Cardiac septum (tissue), 1 donor: ENCODE measurements at places on chromosomes 2 and 18.

GRCh38 chr2:148594216-148594615 lies 50.3 kb upstream of the EPC2 start:
- no peak for DNase-seq

- no peak for DNase-seq
These were observed 41.6 kb downstream of the NDC80 start for GRCh38 chr18:2612996-2613395.

- no peak for DNase-seq
These were observed 47.8 kb upstream of the SPOPL start for GRCh38 chr2:138453815-138454214.

- no peak for DNase-seq
These were observed 91.9 kb downstream of the PPP1R1C start for GRCh38 chr2:182077448-182078142.

GRCh38 chr18:9494778-9495331 lies 19.5 kb downstream of the RALBP1 start:
- DNase-seq, result no peak

GRCh38 chr2:223314811-223315210 lies 262.8 kb downstream of the KCNE4 start:
- no peak for DNase-seq

DNA sequence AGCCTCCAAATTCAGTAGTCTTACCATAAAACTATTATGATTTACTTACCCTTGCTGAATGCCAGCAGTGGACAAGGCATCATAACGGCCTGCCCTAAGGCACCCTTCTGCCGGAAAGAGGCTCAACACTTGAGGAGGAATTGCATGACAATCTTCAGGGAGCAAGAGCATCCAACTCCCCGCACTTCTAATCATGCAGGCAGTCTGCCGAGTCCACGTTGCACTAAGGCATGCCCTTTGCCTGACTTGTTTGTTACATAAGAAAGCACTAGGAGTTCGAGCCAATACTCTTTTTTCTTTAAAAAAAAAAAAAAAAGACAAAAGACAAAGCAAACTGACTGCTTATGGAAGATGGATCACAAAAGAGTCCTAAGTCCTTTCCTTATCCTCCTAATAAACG lies 17.9 kb upstream of the SPTBN1 start:
- no peak for DNase-seq

DNA sequence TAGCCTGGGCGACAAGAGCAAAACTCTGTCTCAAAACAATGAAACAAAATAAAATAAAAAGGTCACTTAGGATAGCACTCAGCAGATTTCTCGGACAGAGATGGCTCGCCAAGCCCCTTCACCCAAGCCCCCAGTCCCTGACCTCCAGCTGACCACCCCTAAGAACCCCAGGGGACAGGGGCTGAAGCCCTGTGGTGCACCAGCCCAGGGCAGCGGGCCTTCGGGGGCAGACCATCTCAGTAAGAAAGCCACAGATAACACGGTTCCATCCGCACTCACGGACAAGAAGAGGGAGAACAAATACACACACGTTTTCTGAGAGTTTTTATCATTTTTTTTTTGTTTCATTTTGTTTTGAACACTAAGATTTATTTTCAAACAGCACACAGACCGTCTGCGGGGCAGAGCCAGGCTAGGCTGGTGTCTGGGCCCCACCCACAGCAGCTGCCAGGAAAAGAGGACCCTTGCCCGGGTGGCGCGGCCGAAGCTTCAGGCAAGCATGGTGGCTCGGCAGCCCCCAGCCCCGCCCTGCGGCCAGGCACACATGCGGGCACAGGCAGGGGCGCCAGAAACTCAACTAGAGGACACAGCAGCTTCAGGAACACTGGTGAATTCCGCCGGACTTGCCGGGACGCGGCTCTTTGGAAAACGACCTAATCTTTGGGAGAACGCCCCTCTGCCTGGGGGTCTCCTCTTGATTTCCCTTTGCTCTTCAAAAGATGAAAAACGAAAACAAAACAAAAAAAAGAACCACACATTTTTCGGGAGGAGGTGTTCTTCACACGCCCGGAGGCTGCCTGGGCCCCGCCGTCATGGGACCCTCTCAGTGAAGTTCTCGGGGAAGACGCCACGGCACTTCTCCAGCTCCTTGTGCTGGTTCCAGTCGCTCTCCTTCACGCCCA lies 59.0 kb downstream of the BIN1 start:
- DNase-seq, result peak; percentile 62

DNA sequence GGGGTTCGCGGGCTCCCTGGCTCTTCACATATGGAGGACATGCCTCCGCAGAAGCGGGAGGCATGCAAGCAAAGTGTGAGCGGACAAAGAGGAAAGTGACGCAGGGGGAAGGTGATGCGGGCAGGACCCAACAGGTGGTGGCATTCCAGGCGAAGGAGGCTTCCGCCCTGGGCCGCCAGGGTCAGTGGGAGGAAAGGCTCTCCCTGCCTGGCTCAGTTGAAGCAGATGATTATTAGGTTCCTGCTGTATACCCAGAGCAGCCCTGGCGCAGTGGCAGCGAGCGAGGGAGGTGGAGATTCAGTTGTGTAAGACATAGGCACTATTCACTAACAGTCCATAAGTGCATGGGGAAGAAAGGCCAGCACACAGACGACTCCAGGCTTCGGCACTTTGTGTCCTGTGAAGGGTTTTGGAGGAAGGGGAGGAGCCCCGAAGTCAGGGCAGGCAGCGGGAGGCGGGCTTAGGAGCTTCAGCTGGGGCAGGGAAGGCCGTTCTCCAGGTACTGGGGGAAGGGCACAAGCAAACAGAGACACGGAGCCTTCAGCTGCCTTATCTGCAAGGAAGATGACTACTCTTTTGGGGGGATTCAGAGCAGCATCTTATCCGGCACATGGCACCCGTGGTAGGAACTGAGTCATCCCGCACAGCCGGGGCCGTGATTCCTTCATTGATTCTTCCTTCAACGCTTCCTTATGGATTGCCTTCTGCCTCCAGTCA lies 89.8 kb downstream of the TGOLN2 start:
- DNase-seq, result peak; percentile 53

- no peak for DNase-seq
These were observed 6.3 kb downstream of the SPIRE1 start for GRCh38 chr18:12651651-12652050.

- DNase-seq, result no peak
These were observed 29.2 kb upstream of the MRO start for GRCh38 chr18:50848991-50849390.

DNA sequence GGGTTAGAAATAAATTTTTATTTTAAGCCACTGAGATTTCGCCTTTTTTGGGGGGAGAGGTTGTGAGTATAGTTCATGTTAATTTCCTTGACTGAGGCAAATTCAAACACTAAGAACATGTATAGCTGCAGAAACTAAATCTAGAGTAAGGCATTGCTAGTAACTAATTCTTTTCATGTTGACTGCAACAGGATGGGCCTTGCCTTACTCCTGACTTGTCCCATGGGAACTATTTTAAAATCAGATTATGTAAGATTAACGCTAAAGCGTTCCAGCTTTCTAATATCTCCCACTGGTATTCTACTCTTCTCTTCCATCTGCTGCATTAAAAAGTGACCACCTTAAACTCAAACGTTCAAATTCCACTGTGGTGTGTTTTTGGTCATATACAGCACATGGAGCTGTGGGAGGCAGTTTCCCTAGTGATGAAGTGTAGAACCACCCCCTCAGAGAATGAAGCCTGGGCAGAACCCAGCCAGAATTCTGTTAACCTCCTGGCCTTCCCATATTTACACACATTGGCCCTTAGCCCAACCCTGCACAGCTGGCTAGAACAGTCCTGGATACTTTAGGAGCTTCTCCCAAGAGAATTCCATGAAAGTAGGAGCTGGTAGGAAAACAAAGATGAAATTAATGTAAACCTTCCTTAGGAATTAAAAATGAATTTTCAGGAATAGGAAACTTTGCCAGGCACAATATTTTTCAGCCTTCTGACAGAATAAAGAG lies 687.8 kb downstream of the SLC4A3 start:
- no peak for DNase-seq

DNA sequence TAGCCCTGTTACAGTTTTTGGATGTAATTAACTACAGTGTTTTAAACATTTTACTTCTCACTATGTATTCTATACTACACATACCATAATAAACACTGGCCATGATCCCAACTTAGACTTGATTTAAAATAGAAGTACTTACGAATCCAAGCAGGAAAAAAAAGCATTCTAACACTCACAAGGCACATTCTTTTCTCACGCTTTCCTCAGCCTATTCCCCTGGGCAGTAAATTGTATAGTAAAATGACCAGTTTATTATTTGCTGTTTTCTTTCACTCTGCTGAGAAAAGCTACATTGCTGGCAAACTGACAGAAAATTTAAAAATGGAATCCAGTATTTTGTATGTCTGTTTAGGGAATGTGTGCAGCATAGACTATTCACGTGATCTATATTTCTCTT lies 2.8 kb upstream of the TANC1 start:
- no peak for DNase-seq

DNA sequence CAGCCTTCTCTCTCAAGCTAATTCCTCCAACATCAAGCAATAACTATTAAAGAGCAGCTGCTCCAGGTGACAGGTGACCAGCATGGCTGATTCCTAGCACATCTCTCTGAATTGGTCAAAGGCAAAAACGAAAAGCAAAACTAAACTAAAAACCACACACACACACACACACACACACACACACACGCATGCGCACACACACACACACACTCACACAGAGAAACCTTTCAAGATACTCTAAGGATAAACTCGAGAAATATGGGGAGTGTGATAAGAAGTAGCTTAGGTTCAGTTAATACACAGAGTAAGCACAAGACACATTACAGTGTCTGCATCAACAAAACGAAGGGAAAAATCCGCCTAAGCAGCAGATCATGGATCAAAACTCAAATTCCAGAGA lies 74.5 kb upstream of the FZD7 start:
- no peak for DNase-seq

GRCh38 chr2:172540421-172540820 lies 15.5 kb upstream of the PDK1 start:
- no peak for DNase-seq

- DNase-seq, result no peak
These were observed 303.4 kb upstream of the NCKAP5 start for GRCh38 chr2:133871545-133872209.
